ENCODE measurements at places on chromosomes 5 and 9. TPM values are rescaled to one million over a fixed set of nuclear protein-coding genes. Genes with fewer than 3 reads are reported as not detected.

Gene SLC36A2
- not detected for total RNA-seq

Gene PRDM12
- not detected for total RNA-seq

Gene GLDC
- 1.7 TPM for total RNA-seq

- DNase-seq: no peak
Observed at GRCh38 chr9:101229606-101230005, 155.2 kb downstream of the BAAT start.

GRCh38 chr9:133234577-133235322 is 25.7 kb upstream of the OBP2B start:
- no peak for DNase-seq

GRCh38 chr5:168339109-168339771 is 47.8 kb downstream of the WWC1 start:
- DNase-seq: no peak

Gene REEP2
- total RNA-seq: 0.55 TPM

- no peak for DNase-seq
Observed at GRCh38 chr5:142281008-142281367, 43.8 kb downstream of the SPRY4 start.

- no peak for DNase-seq
Observed at GRCh38 chr5:7395432-7395946, 449 bp upstream of the ADCY2 start.

DNA sequence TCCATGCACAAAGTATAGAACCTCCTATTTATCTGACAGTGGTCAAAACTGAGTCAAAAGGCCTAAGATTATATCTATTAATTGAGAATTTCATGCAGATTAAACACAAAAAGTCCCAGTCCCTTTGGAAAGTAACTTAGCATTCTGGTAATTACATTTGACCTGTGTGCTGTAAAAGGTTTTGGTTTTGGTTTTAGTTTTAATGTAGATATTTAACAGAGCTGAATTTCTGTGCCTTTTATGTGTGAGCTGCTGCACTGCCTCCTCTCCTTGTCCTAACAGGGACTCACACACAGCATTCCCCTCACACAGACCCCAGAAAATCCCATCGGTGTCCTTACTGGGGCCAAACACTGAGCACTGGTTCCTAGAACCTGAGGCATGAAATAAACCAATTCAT is 31.0 kb upstream of the FSD1L start:
- no peak for DNase-seq

Gene ZFP2
- total RNA-seq: 2.1 TPM

DNA sequence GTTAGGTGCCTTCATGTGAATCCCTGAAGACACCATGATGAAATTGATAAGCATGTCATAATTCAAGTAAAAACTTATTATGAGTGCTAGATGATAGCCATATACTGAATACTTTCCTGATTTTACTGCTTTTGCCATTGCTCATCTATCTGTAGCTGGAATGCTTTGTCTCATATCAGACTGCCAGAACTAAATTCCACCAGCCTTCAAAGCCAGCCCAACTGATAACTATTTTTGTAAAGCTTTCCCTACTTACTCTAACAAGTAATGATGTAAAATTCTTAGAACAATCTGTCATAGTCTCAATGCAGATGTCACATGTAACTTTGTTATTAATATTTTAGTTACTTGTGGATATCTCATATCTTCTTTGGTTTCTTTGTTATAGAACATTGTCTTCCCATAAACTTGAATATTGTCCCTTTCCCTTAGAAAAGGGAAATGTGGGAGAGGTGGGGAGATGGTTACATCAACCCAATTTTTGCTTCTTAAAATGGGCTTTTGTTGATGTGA is 128.3 kb downstream of the ZCCHC7 start:
- DNase-seq: no peak

Gene RASA1
- 28.5 TPM for total RNA-seq

GRCh38 chr5:168753691-168754254 is 174.6 kb upstream of the PANK3 start:
- no peak for DNase-seq

Gene BRD3
- total RNA-seq: 38.4 TPM

- no peak for DNase-seq
Observed at GRCh38 chr9:81718244-81718643, 28.9 kb upstream of the TLE1 start.

DNA sequence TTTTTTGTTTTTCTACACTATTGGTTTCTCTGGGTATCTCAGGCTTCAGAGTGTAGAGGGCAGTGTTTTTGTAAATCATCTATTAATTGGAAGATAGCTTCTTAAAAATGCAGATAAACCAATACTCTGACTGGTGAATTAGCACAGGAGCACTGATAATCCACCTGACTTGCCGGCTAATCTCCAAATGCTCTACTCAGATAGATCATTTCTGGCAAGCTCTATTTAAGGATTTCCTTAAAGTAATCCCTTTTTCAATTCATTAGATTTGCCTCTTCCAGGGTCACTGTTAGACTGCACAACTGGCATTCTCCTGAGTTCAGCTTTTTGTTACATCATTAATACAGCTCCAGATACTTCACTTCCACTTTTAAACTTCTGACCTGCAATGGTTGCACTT is 1390.3 kb upstream of the NUDT12 start:
- no peak for DNase-seq

Gene AJM1
- total RNA-seq: 2.7 TPM

Gene PTBP3
- total RNA-seq: 77.6 TPM

Gene MARCHF11
- not detected for total RNA-seq

Gene TBC1D9B
- total RNA-seq: 92.4 TPM

Gene FYB1
- total RNA-seq: 45.0 TPM

DNA sequence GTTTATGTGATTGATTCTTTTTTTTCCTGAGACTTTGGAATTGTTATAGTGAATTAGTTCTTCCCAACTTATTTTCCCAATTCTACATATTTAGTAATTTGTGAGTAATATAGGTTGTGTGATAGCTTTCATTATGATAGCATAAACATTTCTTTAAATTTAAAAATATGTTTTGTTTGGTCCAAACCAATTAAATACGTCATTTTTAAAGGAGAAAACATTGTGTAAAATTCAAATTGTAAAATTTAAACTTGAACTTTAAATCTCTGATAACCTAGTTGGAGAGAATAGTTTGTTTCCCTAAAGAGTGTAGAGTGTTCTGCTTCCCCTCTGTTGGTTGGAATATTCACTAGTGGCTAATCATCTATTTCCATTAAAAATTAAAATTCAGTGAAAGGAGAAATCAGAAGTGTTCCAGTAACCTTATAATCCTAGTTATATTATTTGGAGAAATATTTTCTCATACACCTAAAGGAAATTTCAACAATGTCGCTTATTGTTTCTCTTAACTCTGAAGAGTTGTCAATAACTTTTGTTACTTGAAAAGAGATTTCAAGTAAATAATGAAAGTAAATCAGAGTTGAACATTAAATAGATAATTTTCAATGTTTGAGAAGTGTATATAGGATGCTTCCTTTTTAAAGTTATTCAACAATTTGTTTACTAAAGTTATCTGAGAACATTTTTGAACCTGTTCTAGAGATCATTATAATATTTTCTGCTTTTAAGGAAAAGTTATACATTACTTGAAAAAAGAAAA is 2.9 kb downstream of the NIPBL start:
- no peak for DNase-seq

DNA sequence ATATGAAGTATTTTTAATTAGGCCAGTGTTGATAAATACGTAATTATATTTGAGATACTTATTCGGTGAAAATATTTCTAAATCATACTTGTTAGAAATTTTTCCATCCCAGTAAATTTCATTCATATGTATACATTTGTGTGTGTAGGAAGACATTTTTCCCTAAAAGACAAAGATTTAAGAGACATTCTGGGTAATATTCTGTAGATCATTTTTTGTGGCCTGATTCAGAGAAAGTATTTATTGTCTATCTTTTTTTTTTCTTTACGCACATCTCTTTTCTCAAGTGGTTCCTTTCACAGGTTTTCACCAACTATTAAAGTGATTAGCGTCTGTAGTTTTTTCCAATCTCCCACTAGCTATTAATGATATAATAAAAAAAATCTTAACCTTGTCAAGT is 224.1 kb downstream of the MEF2C start:
- DNase-seq: no peak

DNA sequence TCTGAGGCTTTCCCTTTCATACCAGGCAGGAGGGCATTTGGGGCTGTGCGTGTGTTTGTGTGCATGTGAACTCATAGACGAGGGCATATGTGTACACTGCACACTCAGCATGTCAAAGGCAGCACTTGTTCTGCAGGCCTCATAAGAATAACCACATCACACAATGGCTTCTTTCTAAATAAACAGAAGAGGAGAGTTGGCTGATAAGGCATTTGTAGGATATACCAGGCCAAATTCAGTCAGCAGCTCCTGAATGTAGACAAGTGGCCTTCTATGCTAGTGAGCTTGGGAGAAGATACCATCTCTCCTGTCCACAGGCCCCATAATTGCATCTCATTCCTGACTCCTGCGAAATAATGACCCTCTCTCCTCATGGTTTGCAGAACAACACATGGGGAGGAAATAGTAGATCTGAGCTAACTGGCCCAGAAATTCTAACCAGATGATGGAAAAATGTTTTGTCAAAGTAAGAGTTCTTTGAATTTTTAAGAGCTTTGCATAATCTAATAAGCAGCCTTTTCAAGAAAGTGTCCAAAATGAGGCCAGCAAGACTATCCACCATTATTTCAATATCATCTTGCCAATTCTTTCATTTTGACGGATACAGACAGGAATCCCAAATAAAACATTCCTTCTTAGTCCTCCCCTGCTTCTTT is 60.5 kb upstream of the GAS1 start:
- no peak for DNase-seq

Gene PCDHA11
- 0.38 TPM for total RNA-seq

GRCh38 chr9:136531904-136532798 is 13.7 kb downstream of the NOTCH1 start:
- DNase-seq: no peak

Gene IGIP
- total RNA-seq: 17.3 TPM

Gene ITK
- 8.1 TPM for total RNA-seq

- DNase-seq: no peak
Observed at GRCh38 chr5:172491481-172491880, 37.2 kb upstream of the SH3PXD2B start.

Gene ADGRD2
- not detected for total RNA-seq

DNA sequence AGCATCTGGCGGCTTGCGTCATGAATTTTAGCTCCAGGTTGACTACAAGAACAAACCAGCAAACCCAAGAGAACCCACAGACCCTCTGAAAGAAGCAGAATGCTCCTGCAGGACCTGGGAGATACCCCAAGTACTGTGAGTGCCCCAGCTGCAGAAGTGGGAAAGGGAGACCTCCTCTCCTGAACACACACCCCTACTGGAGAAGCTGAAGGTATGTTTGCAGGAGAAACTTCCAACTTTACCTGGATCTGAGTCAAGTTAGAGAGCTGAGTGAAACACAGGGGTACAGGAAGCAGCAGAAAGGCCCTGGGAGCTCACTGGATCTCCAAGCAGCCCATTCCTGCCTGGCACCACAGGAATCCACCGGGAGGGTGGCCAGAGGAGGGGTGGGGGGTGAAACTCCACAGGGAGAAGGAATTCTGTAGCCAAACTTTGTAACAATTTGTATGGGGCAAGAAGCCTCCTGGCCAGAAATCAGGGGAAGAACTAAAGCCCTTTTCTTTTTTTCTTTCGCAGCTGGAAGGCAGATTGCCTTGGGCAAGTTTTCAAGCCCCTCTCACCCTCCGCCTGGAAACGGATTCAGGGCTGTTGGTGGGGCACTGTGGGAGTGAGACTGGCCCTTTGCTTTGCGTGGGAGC is 576.2 kb downstream of the BNC2 start:
- no peak for DNase-seq

Measured in upper lobe of right lung (tissue), 1 donor.